ENCODE measurements at places on chromosomes 11 and 22. TPM values are rescaled to one million over a fixed set of nuclear protein-coding genes. Genes with fewer than 3 reads are reported as not detected.

Gene OR52H1
- 0.56 TPM for total RNA-seq

Gene DEFB131B
- not detected for total RNA-seq

Gene KREMEN1
- total RNA-seq = 1.3 TPM

Gene OR51I1
- not detected for total RNA-seq

Gene TYR
- not detected for total RNA-seq

Gene HORMAD2
- under 0.01 TPM for total RNA-seq

Gene C1QTNF5
- 11.0 TPM for total RNA-seq
